Lower leg skin (tissue), 4 donors: ENCODE measurements at places on chromosomes 12 and 14. TPM values are rescaled to one million over a fixed set of nuclear protein-coding genes. Genes with fewer than 3 reads are reported as not detected.
A peak's percentile ranks its signal among the peaks of the same experiment; 100 is the strongest.

DNA sequence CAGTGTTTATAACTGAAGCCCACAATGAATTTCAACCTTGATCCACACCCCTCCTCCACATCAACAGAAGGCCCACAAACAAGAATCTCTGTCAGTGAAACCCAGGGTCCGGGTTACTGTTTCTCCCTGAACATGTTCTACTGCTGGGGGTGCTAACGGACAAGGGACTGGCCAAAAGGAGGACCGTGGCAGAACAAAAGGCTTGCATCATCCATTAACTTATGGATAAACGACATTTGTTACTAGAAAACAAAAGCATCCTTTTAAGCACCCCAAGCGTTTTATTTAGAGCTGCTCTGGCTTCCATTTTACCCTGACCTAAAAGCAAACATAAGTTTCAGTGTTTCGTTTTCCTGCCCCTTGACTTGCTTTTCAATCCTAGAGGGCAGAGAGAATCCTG lies 32.2 kb downstream of the BRAP start:
- no peak for DNase-seq

DNA sequence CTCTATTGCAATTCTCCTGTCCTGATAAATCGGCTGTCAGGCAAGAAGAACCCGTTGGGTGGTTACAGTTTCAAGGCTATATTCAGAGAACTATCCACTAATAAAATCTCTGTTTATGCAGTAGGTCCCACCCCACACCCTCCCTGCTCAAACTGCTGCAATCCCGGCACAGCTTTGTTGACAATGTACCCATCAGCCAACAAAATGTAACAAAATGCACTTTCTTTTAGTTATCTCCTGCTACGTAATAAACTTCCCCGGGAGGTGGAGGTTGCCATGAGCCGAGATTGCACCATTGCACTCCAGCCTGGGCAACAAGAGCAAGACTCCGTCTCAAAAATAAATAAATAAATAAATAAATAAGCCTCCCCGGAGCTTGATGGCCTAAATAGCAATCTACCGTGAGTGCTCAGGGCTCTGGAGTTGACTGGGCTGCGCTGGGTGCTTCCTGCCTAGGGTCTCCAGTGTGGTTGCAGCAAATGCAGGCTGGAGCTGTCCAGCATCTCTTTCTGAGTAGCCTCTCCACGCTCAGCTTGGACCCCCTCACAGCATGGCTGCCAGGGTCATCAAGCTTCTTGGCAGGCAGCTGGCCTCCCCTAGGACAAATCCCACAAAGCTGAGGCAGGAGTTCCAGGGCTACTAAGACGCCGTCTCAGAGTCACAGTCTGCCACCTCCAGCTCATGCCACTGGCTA lies 43.2 kb upstream of the FBRSL1 start:
- DNase-seq = no peak

- DNase-seq = no peak
These were observed 633.6 kb downstream of the TMTC2 start for GRCh38 chr12:83320350-83320749.

DNA sequence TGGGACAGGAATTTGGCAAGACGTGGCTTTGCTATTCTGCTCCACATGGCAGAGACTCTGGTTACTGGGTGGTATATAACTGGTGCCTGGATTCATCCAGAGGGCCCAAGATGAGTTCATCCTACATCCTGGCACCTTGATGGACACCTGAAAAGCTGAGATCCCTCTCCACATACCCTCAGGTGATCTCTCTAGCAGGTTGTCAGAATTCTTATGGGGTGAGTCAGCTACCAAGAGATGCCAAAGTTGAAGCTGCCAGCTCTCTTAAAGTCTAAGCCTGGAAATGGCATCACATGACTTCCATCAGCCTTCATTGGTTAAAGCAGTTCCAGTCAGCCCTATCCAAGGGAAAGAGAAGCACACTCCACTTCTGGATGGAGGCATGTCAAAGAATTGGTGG lies 300.7 kb upstream of the SEL1L start:
- DNase-seq = no peak

DNA sequence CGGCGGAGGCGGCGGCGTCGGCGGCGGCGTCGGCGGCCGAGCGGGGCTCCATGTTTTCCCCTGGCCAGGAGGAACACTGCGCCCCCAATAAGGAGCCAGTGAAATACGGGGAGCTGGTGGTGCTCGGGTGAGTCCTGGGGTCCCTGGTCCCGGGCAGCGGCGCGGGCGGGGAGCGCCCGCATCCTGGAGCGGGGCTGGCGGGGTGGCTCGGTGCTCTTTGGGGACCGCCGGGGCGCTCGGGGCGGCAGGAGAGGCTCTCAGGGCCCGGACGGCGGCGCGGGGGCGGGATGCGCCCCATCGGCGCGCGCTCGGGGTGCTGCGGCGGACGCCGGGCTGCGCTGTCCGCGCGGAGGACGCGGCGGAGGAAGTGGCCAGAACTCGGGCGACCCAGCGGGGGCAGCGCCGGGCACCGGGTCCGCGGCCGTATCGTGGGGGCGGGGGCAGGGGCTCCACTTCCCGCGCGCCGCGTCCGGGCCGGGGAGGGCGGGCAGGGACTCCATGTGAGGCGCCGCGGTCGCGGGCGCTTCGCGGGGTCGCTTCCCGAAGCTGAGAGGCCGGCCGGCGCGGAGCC lies 485 bp downstream of the PELI2 start:
- DNase-seq = no peak

- DNase-seq = no peak
These were observed 22.3 kb upstream of the ELK3 start for GRCh38 chr12:96171905-96172304.

GRCh38 chr12:100528034-100528433 lies 45.5 kb upstream of the GAS2L3 start:
- DNase-seq = no peak

- DNase-seq = peak; percentile 91
These were observed 52.1 kb downstream of the DAD1 start for GRCh38 chr14:22536853-22537338.

GRCh38 chr14:54805445-54806322 lies 96.9 kb downstream of the GCH1 start:
- peak; percentile 82 for DNase-seq

- DNase-seq = no peak
These were observed 19.0 kb upstream of the CLEC2A start for GRCh38 chr12:9951026-9951675.

- no peak for DNase-seq
These were observed 734 bp downstream of the COX6A1 start for GRCh38 chr12:120438495-120439198.

Gene OR4K17
- total RNA-seq = not detected

Gene RNASE1
- 42.6 TPM for total RNA-seq

Gene HCAR1
- total RNA-seq = 0.15 TPM

Gene PLEK2
- total RNA-seq = 23.0 TPM

Gene DNAI7
- total RNA-seq = 3.4 TPM

Gene CLEC4D
- total RNA-seq = 0.26 TPM

Gene SLCO1A2
- 0.04 TPM for total RNA-seq
